ENCODE measurements at places on chromosomes 6 and 20.
A peak's percentile ranks its signal among the peaks of the same experiment; 100 is the strongest.

GRCh38 chr6:137775227-137775626 is 91.8 kb upstream of the TNFAIP3 start:
- no peak for DNase-seq

DNA sequence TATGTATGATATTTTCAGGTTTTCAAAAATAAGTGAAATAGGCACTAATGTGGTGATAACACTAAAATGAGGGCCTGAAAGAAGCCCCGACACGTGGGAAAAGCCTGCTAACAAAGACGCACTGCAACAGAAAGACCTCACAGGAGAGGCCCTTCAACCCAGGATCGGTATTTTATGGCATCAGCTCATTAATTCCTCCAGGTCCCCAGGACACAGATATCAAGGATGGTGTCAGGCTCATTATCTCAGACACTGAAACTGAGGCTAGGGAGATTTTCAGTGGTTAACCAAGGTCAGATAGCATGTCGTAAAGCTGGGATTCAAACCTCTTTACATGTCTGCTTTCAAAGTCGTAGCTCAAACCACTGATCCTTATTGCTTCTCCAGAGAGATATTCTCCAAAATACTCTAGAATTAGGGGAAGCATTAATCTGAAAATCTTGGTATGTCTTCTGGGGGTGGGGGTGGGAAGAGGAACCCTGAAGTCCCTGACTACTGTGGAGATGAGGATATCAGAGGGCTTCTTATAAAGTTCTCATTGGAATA is 64.1 kb downstream of the PPP1R3G start:
- no peak for DNase-seq

- no peak for DNase-seq
Observed at GRCh38 chr6:104952911-104953399, 4.0 kb upstream of the LIN28B start.

GRCh38 chr6:498795-499231 is 107.3 kb downstream of the IRF4 start:
- peak; percentile 55 for DNase-seq

GRCh38 chr20:3093861-3094361 is 9.4 kb upstream of the AVP start:
- DNase-seq, result no peak

GRCh38 chr20:48697845-48698491 is 129.8 kb downstream of the PREX1 start:
- no peak for DNase-seq

DNA sequence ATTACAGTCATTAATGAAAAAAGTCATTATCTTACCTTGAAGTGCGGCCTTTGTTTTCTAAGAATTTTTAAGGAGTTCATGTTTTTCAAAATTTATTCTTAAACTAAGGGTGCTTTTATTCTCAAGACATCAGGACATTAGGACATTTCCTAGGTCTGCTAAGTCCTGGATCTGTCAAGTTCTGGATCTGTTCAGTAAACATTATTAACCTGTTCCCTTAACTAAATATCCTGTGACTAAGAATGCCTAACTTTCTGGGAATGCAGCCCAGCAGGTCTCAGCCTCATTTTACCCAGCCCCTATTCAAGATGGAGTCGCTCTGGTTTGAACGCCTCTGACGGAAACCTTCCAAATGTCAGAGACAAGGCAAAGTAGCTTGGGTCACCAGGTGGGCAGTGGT is 302.6 kb downstream of the SYNE1 start:
- no peak for DNase-seq

GRCh38 chr6:26044140-26045064 is 42.8 kb upstream of the HFE start:
- no peak for DNase-seq

- DNase-seq, result no peak
Observed at GRCh38 chr6:157294654-157295053, 28.7 kb downstream of the TMEM242 start.

DNA sequence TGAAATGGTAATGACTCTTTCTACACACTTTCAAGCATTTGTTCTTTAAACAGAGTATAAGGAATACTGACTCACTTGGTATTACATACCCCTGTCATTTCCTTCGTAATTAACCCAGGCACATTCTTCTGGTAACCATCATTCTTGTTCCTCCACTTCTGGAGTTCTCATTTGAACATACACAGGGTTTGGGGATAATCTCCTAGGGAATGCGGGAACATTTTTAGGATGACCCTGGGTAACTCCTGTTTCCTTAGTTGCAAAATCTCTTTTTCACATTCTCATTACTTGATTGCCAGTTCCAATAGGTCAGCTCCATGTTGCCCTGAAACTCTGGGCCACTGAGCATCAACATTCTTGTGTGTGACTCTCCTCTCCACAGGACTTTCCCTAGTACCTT is 51.5 kb upstream of the E2F3 start:
- DNase-seq, result no peak

GRCh38 chr20:8205996-8206395 is 73.9 kb downstream of the PLCB1 start:
- DNase-seq, result no peak

GRCh38 chr6:54598787-54599313 is 247.7 kb upstream of the FAM83B start:
- no peak for DNase-seq

DNA sequence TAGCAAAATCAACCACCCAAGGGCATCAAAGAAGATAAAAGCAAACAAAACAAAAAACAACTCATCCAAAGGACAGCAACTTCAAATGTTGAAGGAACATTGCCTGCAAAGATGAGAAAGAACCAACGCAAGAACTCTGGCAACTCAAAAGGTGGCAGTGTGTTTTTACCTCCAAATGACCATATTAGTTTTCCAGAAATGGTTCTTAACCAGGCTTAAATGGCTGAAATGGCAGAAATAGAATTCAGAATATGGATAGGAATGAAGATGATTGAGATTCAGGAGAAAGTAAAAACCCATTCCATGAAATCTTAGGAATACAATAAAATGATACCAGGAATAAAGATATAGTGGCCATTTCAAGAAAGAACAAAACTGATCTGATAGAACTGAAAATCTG is 9.8 kb upstream of the PI3 start:
- no peak for DNase-seq

DNA sequence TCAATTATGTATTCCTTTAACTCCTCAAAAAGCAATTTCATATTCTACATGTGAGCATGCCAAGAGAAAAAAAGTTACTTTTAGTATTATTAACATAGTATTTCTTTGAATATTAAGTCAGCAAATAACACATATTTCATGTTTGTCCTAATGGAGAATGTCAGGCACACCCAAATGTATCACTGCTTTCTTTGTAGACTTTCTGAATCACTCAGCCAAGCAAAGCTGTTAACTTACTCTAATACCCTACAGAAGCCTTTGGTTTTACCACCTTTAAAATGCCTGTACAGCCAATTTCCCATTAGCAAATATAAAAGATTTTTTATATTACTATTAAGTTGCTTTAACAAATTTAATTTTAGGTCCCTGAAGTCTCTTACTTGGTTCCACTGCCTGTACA is 23.8 kb downstream of the FRK start:
- no peak for DNase-seq

DNA sequence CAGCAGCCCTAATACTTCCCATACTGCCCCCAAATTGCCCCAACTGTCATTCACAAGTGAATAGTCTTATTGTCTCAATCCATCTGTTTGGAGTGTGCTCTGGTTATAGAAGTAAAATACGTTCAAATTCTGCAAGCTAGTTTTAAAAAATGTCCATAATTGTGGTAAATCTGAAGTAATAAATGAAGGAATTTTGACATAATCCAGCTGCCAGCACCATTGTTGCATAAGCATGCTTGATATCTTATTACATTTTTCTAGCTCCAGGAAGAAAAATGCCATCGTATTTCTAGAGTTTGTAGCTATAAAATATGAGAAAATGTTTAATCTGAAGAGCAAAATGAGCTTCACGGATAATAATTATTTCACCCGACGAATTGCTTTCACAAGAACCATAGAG is 664.7 kb downstream of the RFPL4B start:
- no peak for DNase-seq

GRCh38 chr6:110511401-110511800 is 35.0 kb upstream of the SLC22A16 start:
- no peak for DNase-seq

- no peak for DNase-seq
Observed at GRCh38 chr20:58131151-58131550, 97.3 kb downstream of the ANKRD60 start.

- DNase-seq, result no peak
Observed at GRCh38 chr6:38151580-38152500, 332.3 kb downstream of the ZFAND3 start.

DNA sequence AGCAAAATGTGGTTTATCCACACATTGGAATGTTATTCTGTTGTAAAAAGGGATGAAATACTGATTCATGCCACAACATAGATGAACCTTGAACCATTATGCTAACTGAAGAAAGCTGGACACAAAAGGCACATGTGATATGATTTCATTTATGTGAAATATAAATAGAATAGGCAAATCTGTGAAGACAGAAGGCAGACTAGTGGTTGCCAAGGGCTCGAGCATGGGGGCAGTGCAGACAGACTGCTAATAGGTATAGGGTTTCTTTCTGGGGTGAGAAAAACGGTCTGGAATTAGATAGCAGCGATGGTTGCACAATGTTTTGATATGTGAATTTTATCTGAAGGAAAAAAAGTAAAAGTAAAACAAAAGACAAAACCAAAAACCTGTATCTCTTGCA is 54.6 kb upstream of the FNDC1 start:
- DNase-seq, result no peak

GRCh38 chr6:48766349-48766748 is 655.4 kb upstream of the PTCHD4 start:
- no peak for DNase-seq

GRCh38 chr6:40436685-40437604 is 150.2 kb downstream of the LRFN2 start:
- no peak for DNase-seq

DNA sequence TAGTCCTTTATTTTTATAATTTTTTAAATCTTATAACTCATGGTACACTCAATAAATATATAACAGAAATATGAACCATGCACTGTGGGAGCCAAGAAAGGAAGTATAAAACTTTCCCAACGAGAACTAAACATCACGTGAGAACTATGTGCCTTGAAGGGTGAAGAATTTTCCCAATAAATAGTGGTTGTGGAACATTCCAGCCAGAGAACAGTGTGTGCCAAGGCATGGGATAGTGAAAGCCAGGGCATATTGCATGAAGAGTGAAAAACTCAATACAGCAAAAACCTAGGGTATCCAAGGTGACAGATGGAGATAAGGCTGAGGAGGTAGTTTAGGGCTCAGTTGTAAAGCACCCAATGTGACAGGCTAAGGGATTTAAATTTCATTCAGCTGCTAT is 86.1 kb downstream of the SIM1 start:
- no peak for DNase-seq

GRCh38 chr6:46652232-46652602 is 401 bp downstream of the CYP39A1 start:
- no peak for DNase-seq

GRCh38 chr6:134764741-134765140 is 185.2 kb downstream of the ALDH8A1 start:
- DNase-seq, result no peak

DNA sequence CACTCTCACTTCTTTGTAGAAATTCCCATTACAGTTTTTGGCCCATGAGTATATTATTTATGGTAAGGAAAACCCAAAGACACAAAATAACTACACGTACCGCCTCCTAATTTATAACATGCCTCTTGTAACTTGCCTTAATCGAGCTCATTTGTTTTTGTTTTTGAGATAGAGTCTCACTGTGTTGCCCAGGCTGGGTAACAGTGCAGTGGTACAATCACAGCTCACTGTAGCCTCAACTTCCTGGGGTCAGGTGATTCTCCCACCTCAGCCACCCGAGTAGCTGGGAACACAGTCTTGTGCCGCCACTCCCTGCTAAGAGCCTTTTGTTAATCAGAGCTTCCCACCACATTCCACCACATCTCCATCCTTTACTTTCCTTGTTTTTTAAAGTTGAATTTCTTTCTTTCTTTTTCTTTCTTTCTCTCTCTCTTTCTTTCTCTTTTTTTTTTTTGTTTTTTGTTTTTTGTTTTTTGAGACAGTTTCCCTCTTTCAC is 15.5 kb downstream of the ASIP start:
- DNase-seq, result no peak

GRCh38 chr6:37259191-37259590 is 1.2 kb upstream of the TMEM217 start:
- DNase-seq, result no peak

GRCh38 chr20:6530779-6531315 is 236.6 kb upstream of the BMP2 start:
- DNase-seq, result no peak

DNA sequence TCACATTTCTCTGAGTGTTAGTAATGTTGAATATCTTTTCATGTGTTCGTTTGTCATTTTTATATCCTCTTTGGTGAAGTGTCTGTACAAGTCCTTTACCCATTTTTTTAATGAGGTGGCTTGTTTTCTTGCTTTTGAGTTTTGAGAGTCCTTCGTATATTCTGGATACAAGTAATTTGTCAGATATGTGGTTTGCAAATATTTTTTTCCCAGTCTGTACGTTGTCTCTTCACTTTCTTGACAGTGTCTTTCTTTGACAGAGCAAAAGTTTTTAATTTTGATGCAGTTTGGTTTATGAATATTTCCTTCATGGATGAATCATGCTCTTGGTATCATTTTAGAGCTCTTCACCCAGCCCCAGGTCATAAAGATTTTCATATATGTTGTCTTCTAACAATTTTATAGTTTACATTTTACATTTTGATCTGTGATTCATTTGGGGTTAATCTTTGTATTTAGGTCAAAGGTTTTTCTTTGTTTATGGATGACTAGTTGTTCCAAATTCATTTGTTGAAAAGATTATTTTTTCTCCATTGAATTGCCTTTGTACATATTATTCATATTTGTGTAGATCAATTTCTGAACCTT is 152.5 kb downstream of the MRPL14 start:
- no peak for DNase-seq

DNA sequence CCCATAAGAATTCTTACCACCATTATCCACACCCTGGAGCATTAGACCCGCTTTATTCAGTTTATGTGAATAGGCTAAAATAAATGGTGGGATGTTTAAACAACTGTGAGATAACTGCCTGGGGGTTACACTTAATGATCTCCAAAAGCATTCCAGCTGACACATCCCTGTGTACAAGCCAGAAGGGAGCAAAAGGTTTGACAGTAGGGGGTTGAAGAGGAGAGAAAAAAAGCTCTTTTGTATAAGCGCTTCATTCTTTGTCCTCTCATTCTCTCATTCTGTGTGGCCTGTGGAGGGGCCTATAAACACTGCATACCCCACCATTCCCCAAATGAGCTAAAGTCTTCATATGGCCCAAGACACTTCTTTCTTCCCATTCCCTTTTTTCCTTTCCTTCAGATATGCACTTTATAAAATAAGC is 30.8 kb upstream of the COL21A1 start:
- DNase-seq, result no peak

DNA sequence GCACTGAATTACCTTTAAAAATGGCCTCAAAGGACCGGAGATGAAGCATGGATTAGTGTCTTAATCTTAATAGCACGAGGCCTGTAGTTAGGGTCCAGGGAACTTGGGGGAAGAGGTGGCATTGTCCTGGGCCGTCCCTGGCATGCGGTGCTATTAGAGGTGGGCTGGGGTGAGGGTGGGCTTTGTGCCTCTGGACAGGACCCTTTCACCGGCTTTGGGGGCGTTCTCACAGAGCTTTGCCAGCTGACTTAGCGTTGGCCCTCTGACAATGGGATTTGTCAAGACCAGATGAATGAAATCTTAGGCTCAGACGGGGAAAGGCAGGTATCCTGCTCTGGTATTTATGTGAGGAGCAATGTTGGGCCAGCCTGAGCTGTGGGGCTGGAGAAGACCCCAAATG is 59.6 kb downstream of the ERMARD start:
- no peak for DNase-seq
